ENCODE measurements at places on chromosomes 1 and 21. TPM values are rescaled to one million over a fixed set of nuclear protein-coding genes. Genes with fewer than 3 reads are reported as not detected.

- no peak for DNase-seq
These were observed 139.9 kb downstream of the DSCAM start for GRCh38 chr21:40706806-40707655.

SH2D2A gene
- 0.40 TPM for polyA plus RNA-seq

DNA sequence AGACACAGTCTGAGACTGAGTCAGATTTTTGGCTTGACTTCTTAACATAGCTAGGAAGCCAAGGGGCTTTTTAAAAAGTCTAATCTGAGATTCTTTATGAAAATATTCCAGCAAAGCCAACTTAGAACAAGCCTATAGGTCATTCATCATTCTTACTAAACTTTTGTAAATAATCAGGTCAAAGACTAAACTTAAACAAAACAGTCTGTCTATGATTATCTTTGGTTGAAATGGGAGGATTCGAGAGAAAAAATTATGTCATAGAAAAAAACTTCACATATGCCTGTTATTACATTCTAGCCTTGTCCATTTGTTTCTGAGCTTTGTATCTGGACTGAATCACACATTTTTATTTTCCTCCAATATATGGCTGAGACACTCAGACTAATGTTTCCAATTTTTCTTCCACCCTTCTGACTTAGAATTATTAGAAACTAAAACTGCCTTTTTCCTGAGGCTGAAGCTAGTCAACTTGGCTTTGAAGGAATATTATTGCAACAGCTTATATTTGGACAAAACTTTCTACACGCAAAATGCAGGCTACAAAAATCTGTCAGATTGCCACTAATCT, 83.3 kb downstream of the ETS2 start:
- DNase-seq = peak; percentile 41

DNA sequence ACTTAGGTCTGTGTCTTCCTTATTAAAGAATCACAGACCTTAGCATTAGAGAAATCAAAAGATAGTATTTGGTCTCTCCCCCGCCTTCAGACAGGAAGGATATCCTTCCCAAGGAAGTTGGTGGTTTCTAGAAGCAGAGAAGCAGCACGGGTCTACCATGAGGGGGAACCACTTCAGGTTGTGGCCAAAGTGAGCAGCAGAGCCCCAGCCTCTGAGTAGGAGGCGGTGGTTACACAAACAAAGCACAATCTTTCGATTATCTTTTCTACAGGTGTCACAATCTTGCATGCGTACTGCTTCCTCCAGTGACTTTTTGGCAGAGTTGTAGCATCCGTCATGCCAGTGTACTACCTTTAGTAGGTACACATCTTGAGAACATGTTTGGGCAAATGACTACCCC, 8.8 kb downstream of the PGLYRP4 start:
- no peak for DNase-seq

DNA sequence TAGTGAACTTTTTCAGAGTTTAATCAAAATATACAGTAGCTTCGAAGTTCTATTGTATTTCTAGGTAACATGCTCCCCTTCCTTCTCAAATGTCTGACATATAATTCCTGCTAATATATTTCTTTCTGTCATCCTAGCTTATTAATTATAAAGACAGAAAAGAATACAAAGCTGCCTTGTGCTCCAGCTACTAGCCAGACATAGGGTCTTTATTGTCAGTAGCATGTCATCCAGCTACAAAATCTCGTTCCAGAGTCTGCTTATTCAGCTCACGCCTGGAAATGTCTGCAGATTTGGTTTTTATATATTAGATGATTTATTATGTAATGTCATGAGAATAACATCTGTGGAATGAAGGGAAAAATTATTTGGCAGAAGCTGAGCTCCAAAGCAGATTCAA, 1102.8 kb downstream of the BRINP3 start:
- DNase-seq = no peak

DNA sequence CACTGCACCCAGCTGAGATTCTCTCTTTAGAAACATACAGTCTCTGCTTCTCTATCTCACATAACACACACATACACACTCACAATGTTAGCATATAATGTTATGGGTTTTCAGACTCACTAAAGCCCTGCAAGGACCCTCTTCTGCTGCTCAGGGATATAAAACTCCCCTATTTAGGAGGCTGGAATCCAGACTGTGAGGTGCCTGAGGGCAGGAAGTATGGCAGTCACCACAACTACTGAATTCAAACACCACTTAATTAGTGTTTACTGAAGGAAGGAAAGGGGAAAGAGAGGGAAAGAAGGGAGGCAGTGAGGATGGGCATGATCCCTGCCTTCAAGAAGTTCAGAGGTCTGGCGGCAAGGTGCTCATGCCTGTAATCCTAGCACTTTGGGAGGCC, 7.8 kb upstream of the CDK18 start:
- DNase-seq = no peak
